Stomach (tissue), 19 donors: ENCODE measurements at places on chromosomes 4 and X. TPM values are rescaled to one million over a fixed set of nuclear protein-coding genes. Genes with fewer than 3 reads are reported as not detected.

The TEX11 gene
- not detected for total RNA-seq

The TMEM35A gene
- 4.3 TPM for total RNA-seq

The CTAG1A gene
- not detected for total RNA-seq

The DAPP1 gene
- 8.7 TPM for total RNA-seq
